Purkinje cell (primary cell): ENCODE measurements at places on chromosomes 2 and 18. TPM values are rescaled to one million over a fixed set of nuclear protein-coding genes. Genes with fewer than 3 reads are reported as not detected.

The SATB2 gene
- polyA plus RNA-seq: 11.9 TPM in 1 of 2 replicates, not detected in the other

The MC5R gene
- not detected in 2 replicates for polyA plus RNA-seq

The FBLN7 gene
- polyA plus RNA-seq: 6.8 and 8.9 TPM in 2 replicates

The LYG2 gene
- 0.39 and 11.1 TPM in 2 replicates for polyA plus RNA-seq

The GPAT2 gene
- 0.81 TPM in 1 of 2 replicates, not detected in the other for polyA plus RNA-seq

The POTEJ gene
- 0.16 TPM in 1 of 2 replicates, not detected in the other for polyA plus RNA-seq

The PHLPP1 gene
- polyA plus RNA-seq: 25.8 and 26.8 TPM in 2 replicates

The SERPINB13 gene
- not detected in 2 replicates for polyA plus RNA-seq

The PROKR1 gene
- polyA plus RNA-seq: not detected in 2 replicates

The TMEM37 gene
- not detected in 2 replicates for polyA plus RNA-seq

The PMAIP1 gene
- polyA plus RNA-seq: not detected in 2 replicates

The CYTIP gene
- polyA plus RNA-seq: not detected in 2 replicates

The TMEM247 gene
- not detected in 2 replicates for polyA plus RNA-seq

The FAM124B gene
- 2.5 and 2.8 TPM in 2 replicates for polyA plus RNA-seq

The INHBB gene
- polyA plus RNA-seq: 5.3 and 8.0 TPM in 2 replicates

The RPL37A gene
- polyA plus RNA-seq: 1,182 and 1,251 TPM in 2 replicates

The NMUR1 gene
- not detected in 2 replicates for polyA plus RNA-seq

The HOXD12 gene
- not detected in 2 replicates for polyA plus RNA-seq

The KCNIP3 gene
- polyA plus RNA-seq: 4.2 TPM in 1 of 2 replicates, not detected in the other

The MARCO gene
- not detected in 2 replicates for polyA plus RNA-seq
